Foreskin keratinocyte (primary cell): ENCODE measurements at places on chromosomes 1 and 21. TPM values are rescaled to one million over a fixed set of nuclear protein-coding genes. Genes with fewer than 3 reads are reported as not detected.

FAM151A gene
- total RNA-seq: not detected in 2 replicates

GRCh38 chr1:164051782-164052181 lies 507.2 kb upstream of the PBX1 start:
- DNase-seq: peak; percentile 5

DNA sequence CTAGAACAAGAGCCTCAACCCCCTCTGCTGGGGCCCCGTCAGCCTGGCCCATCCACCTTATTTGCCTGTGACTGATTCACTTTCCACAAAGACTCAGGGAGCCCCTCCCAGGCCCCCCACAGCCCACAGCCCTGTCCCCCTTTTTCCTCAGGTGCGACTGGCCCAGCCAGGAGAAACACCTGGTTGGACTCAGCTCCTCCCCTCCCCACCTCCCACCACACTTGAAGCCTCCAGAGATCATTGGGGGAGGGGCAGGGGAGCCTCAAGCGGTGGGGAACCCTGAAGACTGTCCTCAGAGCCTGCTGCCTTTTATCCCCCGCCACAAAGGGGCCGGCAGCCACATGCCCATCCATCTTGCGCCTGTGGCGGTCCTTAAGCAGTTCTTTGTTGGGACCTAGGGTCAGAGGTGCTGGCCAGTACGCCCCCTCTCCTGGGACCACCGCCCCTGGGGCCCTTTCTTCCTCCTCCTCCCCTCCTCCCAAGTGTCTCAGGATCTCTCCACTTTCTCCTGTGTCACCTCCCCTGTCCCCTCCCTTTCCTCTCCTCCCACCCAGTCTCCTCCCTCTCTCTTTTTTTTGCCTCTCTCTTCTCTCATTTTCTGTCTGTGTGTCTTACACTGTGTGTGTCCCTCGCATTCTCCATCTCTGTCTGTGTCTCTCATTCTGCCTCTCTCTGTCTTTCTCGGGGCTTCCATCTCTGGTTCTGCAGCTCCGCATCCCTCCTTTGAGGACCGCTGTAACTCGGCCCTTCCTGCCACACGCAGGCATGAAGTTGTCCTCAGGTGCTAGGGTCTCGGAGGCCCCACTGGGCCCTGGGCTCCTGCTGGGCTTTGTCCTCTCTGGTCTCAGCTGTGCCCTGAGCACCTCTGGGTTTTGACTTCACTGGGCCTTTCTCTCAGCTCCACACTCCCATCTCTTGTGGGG lies 12.2 kb downstream of the CRABP2 start:
- DNase-seq: no peak

GRCh38 chr1:26094076-26094669 lies 17.5 kb upstream of the PDIK1L start:
- DNase-seq: no peak

DNA sequence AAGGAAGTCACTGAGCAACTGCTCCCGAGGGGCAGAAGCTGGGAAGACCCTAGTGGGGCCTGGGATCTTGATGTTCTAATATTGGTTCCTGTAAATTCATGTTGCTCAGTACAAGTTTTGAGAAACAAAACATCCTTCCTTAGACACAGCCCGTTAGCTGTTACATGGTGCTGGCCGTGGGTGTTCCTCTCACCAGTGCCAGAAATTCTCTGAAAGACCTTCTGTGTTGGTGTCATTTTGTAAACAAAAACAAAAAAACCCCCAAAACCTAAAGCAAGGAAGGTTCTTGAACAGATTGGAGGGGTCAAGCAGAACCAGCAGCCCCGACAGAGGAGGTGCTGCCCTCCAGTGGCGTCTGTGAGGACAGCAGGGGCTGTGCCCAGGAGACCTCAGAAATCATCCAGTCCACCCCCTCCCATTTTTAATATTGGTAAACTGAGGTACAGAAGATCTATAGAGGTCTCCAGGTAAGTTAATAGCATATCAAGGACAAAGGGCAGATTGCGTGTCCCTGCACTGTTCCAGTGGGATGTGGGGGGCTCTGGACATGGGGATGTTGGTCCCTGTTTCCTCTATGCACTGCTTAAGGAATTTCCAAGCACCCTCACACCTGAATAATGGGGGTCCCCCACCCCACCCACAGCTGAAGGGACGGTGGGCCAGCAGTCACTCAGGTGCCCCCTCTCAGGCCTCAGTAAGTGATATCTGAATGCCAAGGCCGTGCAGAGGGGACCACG lies 38.2 kb downstream of the SLC2A7 start:
- no peak for DNase-seq

GRCh38 chr1:23590058-23590783 lies 30.9 kb upstream of the ID3 start:
- no peak for DNase-seq

DNA sequence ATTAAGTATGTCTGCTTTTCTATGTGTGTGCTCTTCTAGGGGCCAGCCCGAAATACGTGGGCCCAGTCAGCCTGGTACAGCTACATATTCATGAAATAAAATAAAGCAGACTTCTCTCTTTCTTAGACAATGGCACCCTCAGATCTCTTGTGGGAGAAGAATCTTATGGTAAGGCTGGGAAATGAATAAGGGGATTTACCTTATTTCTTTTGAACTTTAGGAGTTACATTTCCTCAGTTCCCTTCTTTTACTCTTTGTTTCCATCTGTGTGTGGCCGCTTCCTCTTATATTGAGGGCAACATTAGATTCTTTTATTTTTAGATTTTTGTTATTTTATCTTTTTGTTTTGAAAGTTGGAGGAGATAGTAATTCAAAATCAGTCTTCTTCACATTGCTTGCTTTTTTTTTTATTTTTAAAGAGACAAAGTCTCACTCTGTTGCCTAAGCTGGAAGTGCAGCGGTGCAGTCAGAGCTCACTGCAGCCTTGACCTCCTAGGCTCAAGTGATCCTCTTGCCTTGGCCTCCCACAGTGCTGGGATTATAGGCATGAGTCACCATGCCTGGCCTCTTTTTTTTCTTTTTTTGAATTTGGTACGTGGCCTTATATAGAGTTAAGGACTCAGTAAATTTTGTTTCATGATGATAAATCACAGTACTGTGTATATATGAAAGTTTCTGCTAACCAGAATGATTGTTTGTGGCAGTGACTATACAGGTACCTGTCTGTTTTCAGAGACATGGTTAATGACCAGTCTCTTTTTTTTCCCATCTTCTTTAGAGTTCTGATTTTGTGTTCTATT lies 9.1 kb downstream of the LAMC1 start:
- no peak for DNase-seq

GRCh38 chr1:189851806-189852367 lies 625.8 kb downstream of the BRINP3 start:
- DNase-seq: no peak

DNA sequence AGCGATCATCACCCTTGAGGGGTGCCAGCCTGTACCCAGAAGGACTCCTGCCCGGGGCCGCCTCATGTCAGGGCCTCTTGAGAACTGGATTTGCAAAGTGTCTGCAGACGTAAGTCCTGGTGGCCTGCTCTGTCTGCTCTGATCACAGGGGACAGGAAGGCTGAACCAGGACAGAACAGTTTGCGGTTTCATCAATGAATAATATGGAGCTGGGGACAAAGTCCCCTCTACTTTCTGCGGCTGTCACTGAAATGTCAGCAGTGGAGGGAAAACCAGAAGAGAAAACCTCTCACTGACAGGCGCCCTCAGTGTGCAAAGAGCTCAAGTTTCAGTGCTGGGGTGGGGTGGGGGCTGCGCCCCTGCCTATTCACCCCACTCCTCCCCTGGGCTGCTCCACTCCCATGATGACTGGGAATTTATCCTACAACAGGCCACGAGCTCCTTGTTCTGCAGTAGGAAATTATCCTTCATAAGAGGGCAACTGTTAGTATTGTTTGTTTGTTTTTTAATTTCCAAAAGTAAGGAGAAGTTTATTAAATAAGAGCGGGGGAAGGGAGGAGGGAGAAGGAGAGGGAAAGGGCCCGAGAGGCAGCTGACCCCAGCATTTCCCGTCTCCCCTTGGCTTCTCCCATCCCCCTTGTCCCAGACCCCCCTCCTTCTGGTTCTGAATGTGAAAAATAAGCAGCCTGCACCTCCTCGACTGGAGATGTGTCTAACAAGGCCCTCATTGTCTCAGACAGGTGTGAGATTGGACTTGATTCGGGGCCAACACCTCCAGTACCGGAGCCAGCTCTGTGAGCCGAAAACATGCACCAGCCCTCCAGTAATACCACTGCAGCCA lies 149.2 kb downstream of the CLIC6 start:
- no peak for DNase-seq

CSMD2 gene
- total RNA-seq: 1.9 and 3.5 TPM in 2 replicates

- DNase-seq: no peak
These were observed 782 bp downstream of the CSDE1 start for GRCh38 chr1:114756949-114757454.

ILDR2 gene
- not detected in 2 replicates for total RNA-seq
